ENCODE measurements at places on chromosomes 5 and 9.
A peak's percentile ranks its signal among the peaks of the same experiment; 100 is the strongest.

DNA sequence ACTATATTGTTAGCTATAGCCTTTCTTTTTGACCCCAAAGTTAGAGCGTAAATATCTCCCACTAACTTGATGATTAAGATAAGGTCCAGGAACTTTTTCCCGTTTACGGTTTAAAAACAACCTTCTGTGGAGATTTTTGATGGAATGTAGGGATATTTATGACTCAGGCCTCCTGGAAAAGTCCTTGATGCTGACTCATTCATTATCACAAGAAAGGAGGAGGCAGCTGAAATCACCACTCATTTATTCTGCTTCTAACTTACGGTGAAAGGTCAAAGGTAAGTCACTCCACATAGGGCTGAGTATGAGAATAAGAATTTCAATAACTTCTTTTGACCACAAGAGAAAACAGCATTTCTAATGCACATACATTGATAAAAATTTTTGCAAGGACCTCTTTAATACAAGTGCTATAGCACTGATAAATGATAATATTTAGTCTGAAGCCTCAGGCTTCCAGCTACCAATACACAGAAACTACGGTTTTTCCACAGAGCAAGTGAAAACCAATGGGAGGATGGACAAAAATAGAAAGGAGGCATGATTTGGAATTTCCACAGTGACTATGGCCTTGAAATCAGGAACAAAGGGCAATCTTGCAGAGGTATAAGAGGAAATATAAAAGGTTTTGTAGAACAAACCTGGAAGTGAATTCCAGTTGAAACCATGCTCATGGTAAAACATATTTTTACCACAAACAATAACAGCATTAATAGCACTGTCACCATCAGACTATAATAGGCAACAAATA lies 146.5 kb downstream of the PPP2R2B start:
- no peak for DNase-seq

- no peak for DNase-seq
These were observed 644.3 kb downstream of the ACTL7B start for GRCh38 chr9:108211411-108211955.

- no peak for DNase-seq
These were observed 606.3 kb downstream of the TLE1 start for GRCh38 chr9:81083067-81083466.

GRCh38 chr5:33969572-33970452 lies 14.7 kb downstream of the SLC45A2 start:
- DNase-seq, result no peak

- no peak for DNase-seq
These were observed 133.4 kb downstream of the SUSD1 start for GRCh38 chr9:112041536-112042243.

DNA sequence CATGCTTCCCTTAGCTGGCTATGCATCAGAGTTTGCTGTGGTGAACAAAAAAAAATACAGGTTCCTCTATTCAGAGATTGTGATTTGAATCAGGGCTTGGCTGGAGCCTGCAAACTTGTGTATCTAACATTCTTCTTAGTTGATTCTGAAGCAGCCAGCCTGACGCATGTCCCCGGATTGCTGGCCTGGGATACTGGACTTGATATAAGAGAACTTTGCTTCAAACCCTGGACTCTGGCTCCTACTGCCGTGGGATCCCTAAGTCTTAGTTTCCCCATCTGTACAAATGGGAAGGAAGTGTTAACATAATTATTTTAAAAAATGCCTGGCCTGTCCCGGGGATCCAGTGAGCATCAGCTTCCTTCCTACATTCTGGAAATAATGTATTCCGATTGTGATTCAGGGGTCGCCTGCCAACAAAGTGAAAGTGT lies 292.8 kb downstream of the ARHGEF28 start:
- DNase-seq, result no peak

DNA sequence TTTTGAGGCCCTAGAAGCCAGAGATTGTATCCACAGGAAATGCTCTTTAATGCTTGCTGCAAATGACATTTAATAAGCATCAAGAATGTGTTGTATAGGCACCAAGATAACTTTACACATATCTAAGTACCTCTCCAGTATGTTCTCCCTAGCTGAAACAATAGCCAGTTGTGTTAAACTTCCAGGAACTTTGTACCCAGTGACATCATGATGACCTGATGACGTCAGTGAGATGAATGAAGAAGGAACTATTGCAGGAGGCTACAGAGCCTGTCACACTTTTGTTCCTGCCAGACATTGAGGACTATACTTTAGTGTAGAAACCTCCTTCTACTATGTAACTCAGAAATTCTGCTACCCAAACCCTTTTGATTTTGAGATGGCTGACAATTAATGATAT lies 129.8 kb downstream of the CD180 start:
- no peak for DNase-seq

DNA sequence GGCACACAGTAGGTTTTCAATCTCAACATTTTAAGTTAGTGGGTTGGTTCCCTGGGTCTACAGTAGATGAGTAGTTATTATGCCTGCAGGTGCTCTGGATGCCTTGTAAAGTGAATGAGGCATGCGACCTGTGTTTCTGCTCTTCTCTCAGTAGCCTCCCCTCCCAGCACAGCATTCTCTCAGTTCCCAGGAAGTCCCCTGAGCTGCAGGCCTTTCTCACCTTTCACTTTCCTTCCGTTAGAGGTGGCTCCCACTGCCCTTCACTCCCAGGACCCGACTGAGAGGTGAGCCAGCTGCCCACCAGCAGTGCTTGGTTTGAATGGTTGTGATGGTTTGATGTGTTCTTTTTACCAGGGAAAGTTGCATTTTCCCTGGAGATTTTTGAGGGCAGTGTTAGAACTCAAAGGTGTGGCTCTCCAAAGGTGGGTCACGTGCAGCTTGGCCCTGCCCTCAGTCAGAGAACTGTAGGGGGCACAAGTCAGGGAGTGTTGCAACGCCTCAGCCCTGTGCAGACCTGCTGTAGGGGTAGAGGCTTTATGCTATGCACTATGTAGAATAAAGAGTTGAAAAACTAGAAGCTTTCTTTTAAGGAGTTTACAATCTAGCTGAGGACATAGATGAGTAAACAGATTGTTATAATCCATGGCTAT lies 173.8 kb downstream of the NTRK2 start:
- DNase-seq, result no peak

GRCh38 chr9:96169484-96169883 lies 132.5 kb downstream of the HSD17B3 start:
- no peak for DNase-seq

DNA sequence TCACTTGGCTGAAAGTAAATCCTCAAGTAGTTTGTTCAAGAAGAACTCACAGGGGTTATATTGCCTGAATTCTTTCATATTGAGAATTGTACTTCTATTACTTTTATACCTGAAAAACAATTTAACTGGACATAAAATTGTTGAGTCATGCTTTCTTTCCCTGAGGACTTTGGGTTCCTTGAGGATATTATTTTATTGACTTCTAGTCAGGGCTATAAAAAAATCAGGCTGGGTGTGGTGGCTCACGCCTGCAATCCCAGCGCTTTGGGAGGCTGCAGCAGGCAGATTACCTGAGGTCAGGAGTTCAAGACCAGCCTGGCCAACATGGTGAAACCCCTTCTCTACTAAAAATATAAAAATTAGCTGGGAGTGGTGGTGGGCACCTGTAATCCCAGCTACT lies 17.9 kb upstream of the CDC42SE2 start:
- no peak for DNase-seq

GRCh38 chr5:116137544-116138378 lies 52.9 kb downstream of the COMMD10 start:
- no peak for DNase-seq

DNA sequence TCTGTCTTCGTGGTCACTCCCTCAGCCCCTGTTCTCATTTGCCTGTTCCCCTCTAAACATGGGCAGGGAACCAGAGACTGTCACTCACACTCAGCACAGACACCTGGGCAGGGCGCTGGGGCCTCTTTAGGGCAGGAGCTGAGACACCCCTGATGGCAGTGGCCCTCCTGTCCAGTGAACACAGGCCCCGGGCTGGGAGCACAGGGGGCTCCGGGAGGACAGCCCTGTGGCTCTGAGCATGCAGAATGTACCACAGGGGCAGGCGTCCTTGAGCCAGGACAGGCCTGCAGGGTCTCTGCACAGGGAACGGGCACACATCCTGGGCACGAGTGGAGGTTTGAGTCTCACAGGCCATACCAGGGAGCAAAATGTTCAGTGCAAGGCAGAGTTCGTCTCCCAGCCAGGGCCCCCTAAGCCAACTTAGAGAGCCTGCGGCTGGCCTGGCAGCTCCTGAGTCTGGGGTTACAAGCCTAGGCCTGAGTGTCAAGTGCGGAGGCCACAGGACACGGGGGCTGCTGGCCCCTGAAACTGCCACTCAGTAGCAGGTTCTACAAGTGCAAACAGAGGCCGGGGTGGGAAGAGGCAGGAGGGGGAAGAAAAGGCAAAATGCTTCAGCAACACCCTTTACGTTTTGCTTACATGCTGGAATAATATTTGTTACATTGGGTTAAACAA lies 55.9 kb upstream of the NKD2 start:
- no peak for DNase-seq

- DNase-seq, result no peak
These were observed 14.4 kb downstream of the VDAC1 start for GRCh38 chr5:133990396-133990795.

DNA sequence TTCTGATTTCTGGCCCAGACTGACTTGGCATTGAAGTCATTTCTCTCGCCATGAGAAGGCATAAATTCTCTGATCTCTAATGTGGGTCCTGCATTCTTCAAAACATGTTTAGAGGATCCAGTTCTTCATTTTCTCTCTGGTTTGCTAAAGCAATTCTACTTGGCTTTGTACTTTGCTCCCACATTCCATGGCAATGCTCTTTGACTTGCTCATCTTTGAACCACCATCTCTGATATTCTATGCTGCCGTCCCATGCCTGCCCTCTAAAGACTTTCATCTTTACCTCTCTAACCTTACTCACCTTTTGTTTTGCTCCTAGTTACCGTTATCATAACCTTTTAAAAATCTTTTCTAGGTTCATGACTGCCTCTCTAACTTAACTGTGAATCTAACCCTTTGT lies 366.9 kb downstream of the KIF4B start:
- no peak for DNase-seq

- DNase-seq, result no peak
These were observed 26.9 kb upstream of the BARHL1 start for GRCh38 chr9:132555528-132555927.

GRCh38 chr5:67639976-67640375 lies 443.4 kb upstream of the CD180 start:
- no peak for DNase-seq

GRCh38 chr9:74322661-74323314 lies 174.3 kb upstream of the RORB start:
- DNase-seq, result no peak

- DNase-seq, result no peak
These were observed 1.4 kb upstream of the ENC1 start for GRCh38 chr5:74641735-74642542.

DNA sequence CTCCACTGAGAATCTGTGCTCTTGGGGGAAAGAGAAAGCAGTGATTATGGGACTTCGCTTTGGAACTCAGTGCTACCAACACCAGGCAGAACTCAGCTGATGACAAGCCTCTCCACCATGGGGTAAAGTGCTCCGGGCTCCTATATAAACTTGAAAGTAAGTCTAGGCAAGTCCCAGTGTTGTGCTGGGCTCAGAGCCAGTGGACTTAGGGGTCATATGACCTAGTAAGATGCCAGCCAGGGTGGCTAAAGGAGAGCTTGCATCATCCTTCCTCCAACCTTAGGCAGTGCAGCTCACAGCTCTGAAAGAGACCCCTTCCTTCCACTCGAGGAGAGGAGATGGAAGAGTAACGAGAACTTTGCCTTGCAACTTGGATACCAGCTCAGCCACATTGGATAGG lies 35.1 kb upstream of the FREM1 start:
- DNase-seq, result no peak

GRCh38 chr5:179822444-179822990 lies 1.8 kb downstream of the SQSTM1 start:
- no peak for DNase-seq

GRCh38 chr9:137156567-137157375 lies 13.1 kb downstream of the LRRC26 start:
- peak; percentile 26 for DNase-seq

- no peak for DNase-seq
These were observed 95.7 kb upstream of the CTSL start for GRCh38 chr9:87630266-87630665.

GRCh38 chr5:142827934-142828576 lies 57.9 kb downstream of the ARHGAP26 start:
- DNase-seq, result no peak

GRCh38 chr9:113933671-113934070 lies 57.6 kb downstream of the ZNF618 start:
- DNase-seq, result no peak

DNA sequence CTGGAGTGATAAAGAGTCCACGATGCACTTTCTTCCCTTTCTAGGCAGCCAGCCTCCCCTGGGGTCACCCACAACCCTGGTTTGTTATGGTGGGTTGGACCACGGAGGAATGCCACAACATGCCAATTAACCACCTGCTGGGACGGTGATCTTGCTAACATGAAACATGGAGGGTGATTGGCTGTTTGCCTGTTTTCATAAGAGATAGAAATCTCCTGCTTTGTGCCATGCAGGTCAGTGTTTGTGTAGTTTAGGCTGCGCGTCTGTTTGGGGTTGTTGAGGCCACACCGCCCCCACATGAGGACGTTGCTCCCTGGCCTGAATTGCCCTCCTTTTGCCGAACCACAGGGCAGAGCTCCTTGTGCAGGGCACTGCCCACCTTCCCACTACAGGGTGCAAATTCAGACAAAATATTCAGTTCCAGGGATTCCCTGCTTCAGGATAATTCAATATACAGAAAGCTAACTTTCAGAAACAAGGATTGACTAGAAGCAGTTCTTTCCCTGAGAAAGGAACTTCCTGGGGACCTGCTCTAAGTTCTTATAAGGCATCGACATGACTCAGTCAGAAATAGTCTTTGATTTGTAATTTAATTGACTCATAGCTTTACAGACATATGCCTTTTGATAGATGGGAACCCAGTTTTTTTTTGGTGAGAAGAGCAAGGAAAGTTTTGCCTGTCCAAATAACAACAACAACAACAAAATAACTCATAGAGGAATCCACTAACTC lies 427.6 kb downstream of the GADD45G start:
- no peak for DNase-seq

- no peak for DNase-seq
These were observed 10.3 kb upstream of the FCN2 start for GRCh38 chr9:134870301-134870694.

DNA sequence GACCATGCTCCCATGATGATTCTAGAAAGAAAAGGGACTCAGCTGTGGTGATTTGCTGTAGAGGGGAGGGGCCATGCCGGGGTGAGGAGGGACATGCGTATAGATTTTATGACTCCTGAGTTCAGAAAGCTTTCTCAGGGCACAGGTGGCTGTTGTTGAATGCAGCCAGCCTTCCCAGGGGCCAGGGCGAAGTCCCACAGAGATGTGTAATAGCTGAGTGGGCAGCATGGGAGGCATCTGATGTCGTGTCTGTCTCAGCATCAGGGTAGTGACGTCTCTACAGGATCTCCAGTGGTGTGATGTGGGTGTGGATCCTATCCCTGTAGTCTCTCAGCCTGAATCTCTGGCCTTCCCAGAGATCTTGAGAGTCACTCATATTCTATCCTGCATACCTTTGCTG lies 7.8 kb upstream of the BOD1 start:
- no peak for DNase-seq

DNA sequence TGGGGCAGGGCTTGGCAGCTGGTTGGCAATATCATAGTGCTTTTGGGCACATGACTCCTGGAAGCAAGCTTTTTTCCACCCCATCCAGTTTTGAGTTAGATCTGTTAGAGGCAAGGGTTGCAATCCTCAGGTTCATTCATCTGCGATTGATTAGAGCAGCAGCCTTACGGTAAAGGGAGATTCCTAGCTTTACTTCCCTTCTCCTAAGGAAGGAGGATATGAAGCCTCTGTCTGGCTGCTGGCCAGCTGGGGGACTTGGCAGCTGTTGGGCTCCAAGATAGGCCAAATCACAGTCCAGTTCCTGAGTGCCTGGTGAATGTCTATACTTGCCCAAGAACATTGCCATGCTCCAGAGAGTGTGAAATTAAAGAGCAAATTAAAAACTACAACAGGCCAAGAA lies 113.4 kb upstream of the CCNH start:
- no peak for DNase-seq

All from stimulated activated CD4-positive, alpha-beta T cell treated with anti-CD3 and anti-CD28 coated beads, Interleukin-15, amount 100 ng/mL, for 1 hour (primary cell).